Endothelial cell of coronary artery (primary cell): ENCODE measurements at places on chromosomes 1 and 21. TPM values are rescaled to one million over a fixed set of nuclear protein-coding genes. Genes with fewer than 3 reads are reported as not detected.

THBS3 gene
- 12.9 and 13.5 TPM in 2 replicates for total RNA-seq

NBPF4 gene
- not detected in 2 replicates for total RNA-seq

GBP6 gene
- not detected in 2 replicates for total RNA-seq

CCDC17 gene
- total RNA-seq, result 0.54 and 1.1 TPM in 2 replicates

OR2L3 gene
- not detected in 2 replicates for total RNA-seq

SLC30A2 gene
- total RNA-seq, result not detected in 2 replicates

SELL gene
- 0.56 and 2.1 TPM in 2 replicates for total RNA-seq
